ENCODE measurements at places on chromosomes 7 and 10. TPM values are rescaled to one million over a fixed set of nuclear protein-coding genes. Genes with fewer than 3 reads are reported as not detected.

Gene CUBN
- total RNA-seq: 1.9 TPM

Gene ATP6V1F
- total RNA-seq: 254 TPM

DNA sequence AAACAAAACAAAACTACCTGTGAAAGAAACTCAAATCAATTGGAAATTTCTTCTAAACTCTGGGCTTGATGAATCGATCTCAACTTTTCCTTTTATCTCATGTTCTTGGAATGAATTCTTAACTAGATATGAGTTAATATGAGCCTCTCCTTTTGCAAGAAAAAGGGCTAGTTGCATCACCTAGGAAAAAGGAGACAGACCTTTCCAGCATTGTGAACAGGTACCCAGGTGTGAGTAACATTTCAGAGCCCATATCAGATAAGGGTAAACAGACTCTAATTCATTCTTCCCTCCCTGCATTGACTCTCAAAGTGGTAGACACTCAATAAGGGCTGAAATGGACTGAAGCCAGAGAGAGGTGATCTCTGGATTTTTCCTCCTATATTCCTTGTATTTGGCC, 103.8 kb upstream of the AGR3 start:
- no peak for DNase-seq

DNA sequence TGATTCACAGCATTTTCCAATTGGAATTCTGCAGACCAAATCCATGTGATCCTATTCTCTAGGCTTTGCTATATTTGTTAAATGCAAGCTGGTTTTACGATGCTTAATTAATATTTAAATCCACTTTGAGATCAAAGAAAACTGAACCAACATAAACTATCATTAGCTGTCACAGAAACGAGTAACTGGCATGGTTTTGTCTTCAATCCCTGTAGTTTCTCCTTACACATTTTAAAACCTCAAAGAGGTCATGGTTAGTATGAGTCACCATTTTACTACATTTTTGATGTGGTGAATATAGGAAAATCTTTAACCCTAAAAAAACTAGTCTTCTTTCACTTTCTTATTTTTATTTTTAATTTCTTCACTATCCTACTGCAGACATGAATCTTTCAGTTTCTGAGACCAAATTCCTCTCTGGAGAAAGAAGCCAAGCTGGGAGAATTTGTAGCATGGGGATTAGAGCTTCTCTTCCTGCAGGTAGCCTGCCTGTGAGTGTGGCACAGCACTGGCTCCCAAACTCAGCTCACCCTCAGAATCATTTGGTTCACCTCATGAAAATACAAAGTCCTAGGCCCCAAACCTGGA, 8.7 kb upstream of the LIPM start:
- no peak for DNase-seq

Gene CNTNAP2
- total RNA-seq: 204 TPM

Gene CBX3
- total RNA-seq: 80.2 TPM

DNA sequence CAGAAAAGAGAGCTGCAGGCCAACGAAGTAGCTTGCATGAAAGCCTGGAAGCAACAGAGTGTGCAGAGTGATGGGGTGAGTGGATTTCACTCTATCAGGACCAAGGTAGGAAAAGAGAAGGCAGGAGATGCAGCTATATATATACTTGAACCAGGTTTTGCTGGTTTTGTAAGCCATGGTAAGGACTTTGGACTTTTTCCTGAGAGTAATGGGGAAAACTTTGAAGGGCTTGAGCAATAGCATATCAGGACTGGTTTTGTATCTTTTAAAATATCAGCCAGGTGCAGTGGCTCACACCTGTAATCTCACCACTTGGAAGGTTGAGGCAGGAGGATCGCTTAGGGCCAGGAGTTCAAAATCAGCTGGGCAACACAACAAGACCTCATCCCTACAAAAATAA, 120.6 kb upstream of the NRP1 start:
- no peak for DNase-seq

Gene KIF5B
- 94.5 TPM for total RNA-seq

Gene DKK1
- total RNA-seq: 2.2 TPM
